ENCODE measurements at places on chromosomes 13 and 19.

- DNase-seq: no peak
Measured at GRCh38 chr13:40379794-40380578, 286.5 kb downstream of the FOXO1 start.

DNA sequence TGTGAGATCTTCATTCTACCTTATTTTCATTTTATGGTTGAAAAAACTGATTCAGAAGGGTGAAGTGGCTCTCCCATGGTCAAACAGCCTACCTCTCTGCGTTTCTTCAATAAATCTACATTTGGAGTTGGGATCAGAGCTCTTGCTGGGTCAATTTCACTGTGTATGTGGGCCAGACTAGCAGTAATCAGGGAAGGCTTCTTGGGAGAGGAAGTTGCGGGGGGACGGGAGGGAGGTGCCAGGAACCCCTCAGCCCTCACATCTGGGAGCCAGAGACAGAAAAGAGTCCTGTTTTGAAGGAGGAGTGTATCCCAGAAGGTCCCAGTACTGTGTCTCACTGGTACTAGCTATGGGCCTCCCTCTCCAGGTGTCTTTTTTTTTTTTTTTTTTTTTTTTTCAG is 934 bp downstream of the KXD1 start:
- no peak for DNase-seq

DNA sequence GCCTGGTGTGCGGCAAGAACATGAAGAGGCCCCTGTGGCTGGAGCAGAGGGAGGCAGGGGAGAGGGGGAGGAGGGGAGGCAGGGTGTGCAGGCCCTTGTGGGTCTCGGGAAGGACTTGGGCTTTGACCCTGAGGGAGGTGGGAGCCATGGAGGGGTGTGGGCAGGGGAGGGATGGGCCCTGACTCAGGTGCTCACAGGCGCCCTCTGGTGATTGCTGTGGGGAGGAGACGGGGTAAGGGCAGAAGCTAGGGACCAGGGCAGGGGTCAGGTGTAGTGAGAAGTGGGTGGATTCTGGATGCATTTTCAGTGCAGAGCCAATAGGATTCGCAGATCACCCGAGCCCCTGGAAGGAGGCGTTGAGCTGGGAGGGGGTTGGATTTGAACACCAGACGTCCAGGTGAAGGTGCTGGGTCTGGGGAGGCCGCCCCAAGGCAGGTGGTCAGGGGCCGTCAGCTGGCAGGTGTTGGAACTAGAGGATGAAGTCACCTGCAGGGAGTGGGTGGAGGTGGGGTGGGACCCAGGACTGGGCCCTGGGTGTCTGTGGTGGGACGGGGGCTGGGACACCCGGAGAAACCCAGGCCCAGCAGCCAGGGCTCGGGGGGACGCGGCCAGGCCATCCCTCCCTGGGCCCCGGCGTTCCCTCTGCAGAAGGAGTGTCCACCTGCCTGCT is 185.4 kb downstream of the KDM4B start:
- DNase-seq: no peak

DNA sequence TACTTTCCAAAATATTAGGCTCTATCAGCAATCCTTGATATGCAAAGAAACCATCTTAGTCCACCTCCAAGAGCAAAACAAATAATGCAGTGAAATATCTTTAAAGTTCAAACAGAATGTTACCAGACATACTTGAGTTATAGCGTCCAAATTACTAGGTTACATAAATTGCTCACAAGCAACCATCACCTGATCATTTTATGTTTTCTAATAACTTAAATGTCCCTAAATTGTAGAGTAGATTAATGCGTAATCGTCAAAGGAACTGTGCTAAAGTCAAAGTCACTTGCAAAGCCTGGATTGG is 350.6 kb upstream of the ARGLU1 start:
- DNase-seq: no peak

DNA sequence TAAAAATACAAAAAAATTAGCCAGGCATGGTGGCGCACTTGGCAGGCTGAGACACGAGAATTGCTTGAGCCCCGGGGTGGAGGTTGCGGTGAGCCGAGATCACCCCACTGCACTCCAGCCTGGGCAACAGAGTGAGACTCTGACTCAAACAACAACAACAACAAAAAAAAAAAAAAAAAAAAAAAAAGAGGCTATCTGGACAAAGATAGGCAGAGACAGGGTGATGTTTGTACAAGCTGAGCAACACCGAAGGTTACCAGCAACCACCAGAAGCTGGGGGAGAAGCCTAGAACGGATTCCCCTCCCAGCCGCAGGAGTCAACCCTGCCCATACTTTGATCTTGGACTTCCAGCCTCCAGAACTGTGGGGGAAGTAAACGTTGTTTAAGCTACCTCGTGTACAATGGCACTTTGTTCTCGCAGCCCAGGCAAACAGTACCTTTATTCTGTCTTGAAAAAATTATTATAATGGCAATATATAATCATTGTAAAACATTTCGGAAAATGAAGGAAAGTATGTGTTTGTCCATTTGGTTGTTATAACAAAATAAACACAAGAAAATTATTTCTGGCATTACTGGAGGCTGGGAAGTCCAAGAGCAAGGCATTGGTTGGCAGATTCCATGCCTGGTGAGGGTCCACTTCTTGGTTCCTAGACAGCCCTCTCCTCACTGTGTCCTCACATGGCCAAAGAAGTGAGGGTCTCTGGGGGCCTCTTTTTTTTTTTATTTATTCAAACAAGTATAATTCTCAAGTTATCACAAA is 39.8 kb upstream of the LATS2 start:
- no peak for DNase-seq

DNA sequence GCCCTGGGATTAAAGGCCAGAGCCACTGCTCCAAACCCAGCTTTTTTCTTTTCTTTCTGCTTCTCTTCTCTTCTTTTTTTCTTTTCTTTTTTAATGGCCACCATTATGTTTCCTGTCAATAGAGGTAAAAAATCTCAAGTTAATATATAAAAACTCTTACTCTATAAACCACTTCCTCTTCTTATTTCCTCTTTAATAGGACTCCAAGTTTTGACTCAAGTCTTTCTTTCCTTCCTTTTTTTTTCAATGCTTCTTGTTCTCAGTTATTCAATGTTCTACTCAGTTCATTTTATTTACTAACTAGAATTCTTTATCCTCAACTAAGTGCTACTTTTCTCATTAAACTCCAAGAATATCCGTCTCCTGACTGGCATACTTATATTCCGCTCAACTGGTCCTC is 27.1 kb upstream of the MYCBP2 start:
- no peak for DNase-seq

DNA sequence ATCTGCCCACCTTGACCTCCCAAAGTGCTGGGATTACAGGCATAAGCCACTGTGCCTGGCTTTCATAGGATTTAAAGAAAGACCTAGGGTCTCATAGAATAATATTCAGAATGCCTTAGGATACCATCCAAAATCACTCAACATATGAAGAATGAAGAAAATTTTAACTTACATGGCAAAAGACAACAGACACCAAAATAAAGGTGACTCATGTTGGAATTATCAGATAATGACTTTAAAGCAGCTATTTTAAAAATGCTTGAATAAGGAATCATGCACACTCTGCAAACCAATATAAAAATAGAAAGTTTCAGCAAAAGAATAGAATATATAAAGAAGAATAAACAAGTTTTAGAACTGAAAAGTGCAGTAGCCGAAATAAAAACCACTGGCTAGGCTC is 29.3 kb downstream of the ZNF566 start:
- DNase-seq: no peak

DNA sequence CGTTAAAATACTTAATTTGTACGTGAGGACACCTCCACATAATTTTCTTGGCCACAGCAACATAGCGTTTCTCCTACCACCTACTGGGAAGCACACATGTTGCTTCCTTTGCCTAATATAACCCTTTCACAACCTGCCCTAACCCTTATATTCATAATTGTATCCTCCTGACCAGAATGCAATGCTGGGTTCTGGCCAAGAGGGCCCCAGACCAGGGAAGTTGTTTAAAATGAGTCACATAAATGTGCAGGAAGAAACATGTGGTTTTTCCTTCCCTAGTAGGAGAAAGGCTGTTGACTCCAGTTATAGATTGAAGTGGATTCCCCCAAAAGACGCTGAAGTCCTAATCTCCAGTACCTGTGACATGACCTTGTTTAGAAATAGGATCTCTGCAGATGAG is 187.3 kb downstream of the NUFIP1 start:
- peak; percentile 87 for DNase-seq

DNA sequence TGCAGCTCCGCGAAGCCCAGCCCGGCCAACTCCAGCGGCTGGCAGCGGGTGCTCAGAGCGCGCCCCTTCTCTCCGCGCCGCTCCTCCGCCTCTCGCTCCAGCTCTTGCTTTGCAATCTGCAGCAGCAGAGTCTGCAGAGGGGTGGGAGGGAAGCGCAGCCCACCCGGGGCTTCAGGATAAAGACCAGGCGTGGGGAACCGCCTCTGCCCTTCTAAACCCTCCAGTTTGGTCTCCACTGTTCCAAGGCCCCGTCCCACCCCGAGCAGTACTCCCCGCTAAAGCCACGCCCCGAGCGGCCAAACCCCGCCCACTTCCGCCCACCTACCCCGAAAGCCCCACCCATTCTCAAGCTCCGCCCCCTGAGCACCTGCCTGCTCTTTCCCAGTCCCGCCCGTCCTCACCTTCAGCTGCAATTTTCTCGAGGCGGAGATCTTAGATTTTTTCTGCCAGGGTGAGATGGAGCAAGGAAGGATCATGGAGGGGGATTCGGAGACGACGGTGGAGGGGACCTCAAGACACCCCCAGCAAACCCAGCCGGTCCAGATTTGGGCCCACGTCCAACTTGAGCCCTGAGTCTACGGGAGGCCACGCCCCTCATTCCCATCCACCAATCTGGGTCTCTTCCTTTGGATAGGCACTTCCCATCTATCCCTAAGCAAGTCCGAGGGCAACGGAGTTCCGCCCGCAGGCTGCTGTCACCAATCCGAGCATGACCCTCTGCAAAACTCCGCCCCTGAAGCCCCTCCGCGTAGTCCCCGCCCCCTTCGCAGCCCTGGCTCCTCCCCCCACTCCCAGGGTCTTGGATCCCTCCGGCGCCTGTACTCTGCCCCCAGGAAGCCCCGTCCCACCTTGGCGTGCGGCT is 1.1 kb downstream of the TNNI3 start:
- peak; percentile 17 for DNase-seq

DNA sequence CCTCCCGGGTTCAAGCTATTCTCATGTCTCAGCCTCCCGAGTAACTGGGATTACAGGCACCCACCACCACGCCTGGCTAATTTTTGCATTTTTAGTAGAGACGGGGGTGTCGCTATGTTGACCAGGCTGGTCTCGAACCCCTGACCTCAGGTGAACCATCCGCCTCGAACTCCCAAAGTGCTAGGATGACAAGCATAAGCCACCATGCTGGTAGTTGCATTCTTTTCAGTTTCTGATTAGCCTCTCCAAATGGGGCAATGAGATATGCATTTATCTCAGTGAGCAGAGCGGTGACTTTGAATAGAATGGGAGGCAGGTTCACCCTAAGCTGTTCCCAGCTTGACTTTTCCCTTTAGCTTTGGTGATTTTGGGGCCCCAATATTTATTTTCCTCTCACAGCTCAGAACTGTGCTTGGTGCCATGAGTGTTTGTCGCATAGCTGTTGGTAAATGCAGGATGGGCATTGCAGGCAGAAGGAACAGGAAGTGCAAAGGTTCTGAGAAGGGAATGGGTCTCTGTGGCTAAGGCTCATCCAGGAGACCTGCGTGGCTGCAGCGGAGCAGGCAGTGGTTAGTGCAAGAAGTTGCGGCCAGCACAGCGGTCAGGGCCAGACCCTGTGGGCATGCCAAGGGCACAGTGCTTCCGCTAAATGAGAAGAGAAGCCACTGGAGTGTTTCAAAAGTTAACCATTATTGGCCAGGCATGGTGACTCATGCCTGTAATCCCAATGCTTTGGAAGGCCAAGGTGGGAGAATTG is 20.7 kb downstream of the LYPD3 start:
- DNase-seq: no peak

DNA sequence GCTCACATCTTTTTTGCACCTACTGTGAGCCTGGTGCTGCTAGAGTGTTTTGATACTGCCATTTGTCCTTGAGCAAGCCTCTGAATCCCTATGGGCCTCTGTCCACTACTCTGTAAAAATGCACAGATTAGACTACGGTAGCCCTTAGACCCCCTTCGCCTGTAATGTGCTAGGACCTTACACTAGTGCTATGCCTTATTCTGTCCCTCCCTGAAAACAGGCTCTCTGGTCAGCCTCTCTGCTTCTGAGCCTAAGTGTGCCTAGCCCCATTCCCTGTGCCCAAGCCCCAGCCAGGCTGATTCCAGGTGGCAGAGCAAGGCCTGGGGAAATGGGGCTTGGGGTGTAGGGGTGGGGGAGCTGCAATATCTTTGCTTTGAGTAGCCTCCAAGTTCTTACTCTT is 10.7 kb downstream of the HMGB1 start:
- DNase-seq: no peak

DNA sequence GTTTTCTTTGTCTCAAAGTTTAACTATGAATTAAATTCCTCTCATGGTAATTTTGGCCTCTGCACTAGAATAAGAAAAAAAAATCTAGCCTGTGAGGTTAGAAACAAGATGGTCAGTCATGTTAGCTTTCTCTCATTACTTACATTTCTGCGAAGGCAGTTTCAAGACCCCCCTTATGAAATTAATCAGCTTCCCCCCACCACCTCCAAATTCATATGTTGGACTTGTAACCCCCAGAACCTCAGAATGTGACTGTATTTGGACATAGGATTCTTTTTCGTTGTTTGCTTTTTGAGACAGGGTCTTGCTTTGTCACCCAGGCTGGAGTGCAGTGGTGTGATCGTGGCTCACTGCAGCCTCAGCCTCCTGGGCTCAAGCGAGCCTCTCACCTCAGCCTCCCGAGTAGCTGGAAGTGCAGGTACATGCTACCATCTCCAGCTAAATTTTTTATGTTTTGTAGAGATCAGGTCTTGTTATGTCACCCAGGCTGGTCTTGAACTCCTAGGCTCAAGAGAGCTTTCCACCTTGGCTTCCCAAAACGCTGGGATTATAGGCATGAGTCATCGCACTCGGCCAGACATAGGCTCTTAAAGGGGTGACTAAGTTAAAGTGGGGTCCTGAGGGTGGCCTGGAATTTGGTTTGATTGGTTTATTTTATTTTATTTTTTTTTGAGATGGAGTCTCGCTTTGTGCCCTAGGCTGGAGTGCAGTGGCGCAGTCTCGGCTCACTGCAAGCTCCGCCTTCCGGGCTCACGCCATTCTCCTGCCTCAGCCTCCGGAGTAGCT is 1.4 kb downstream of the PLA2G4C start:
- DNase-seq: no peak

GRCh38 chr13:112704308-112705145 is 14.7 kb downstream of the ATP11A start:
- no peak for DNase-seq

DNA sequence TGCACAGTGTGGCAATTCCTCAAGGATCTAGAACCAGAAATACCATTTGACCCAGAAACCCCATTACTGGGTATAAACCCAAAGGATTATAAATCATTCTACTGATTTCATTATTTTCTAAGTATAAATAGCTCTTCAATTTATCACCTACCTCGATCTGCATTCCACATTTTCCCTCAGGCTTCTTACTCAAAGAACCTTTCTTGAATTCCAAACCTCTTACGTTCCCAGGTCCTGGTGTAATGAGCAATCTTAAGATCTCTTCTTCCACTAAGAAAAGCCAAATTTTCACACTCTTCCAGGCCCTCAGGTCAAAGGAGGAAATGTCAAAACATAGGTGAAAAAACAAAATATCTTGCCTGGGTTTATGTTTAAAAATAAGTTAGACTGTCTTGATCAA is 237.3 kb upstream of the GPC6 start:
- peak; percentile 13 for DNase-seq

GRCh38 chr13:85316506-85317025 is 482.7 kb downstream of the SLITRK6 start:
- DNase-seq: no peak

GRCh38 chr13:50078231-50078894 is 63.1 kb downstream of the KCNRG start:
- peak; percentile 27 for DNase-seq

- DNase-seq: no peak
Measured at GRCh38 chr13:59793107-59793506, 370.6 kb downstream of the DIAPH3 start.

GRCh38 chr13:77946522-77946921 is 27.9 kb upstream of the EDNRB start:
- DNase-seq: no peak
